ENCODE measurements at places on chromosomes 6 and 20. TPM values are rescaled to one million over a fixed set of nuclear protein-coding genes. Genes with fewer than 3 reads are reported as not detected.

Gene PAX1
- not detected for total RNA-seq

Gene SAMD3
- total RNA-seq, result not detected

- no peak for DNase-seq
- no peak overlapping the region for H3K27ac ChIP-seq
- no peaks in the 10 kb centered on the region for H3K27me3 ChIP-seq
These were observed 10.6 kb upstream of the TENT5A start for GRCh38 chr6:81763051-81763450.

DNA sequence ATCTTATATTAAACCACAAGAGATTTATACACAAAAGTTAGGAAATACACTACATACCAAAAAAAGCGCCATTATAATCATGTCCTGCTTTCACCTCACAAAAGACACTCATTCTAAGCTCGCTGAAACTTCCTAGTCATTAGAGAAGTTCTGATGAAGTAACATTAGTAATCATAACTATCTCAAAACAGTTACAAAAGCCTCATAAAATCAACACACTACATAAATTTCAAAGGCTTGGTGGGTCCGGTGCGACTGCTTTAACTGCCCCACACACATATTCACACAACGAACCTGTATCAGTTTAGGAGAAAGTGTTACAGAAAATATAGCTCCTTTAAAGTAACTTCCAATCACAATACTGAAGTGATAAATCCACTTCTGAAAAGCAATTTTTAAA lies 1.9 kb downstream of the PHIP start:
- no peaks in the 10 kb centered on the region for H3K27me3 ChIP-seq
- H3K36me3 ChIP-seq, result no peaks in the 10 kb centered on the region
- peaks cover 24% of the 10 kb centered on the region for H3K4me1 ChIP-seq
- DNase-seq, result peak; percentile 35
